CD4-positive, CD25-positive, alpha-beta regulatory T cell (primary cell): ENCODE measurements at places on chromosomes 2 and 18.
A peak's percentile ranks its signal among the peaks of the same experiment; 100 is the strongest.

DNA sequence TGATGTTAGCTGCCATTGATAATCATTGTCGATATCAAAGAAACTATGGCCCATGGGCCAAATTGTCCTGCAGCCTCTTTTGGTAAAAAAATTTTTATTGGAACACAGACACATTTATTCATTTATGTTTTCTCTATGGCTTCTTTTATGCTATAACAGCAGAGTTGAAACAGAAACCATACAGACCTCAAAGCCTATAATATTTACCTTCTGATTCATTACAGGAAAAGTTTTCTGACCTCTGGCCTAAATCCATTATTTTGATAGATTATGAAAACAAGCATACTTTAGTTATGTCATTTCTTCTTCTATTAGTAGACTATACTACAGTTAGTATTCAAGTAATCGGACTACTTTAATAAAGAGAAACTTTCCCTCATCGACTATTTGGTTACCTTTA, 349.7 kb upstream of the GALNT5 start:
- no peak overlapping the region for H3K4me3 ChIP-seq
- H3K4me1 ChIP-seq, result no peaks in the 10 kb centered on the region
- H3K27ac ChIP-seq, result no peak overlapping the region
- no peak for DNase-seq
- peaks cover 4% of the 10 kb centered on the region for H3K27me3 ChIP-seq

GRCh38 chr2:232382331-232383225, 4.0 kb downstream of the ALPP start:
- H3K27me3 ChIP-seq, result peaks cover 3% of the 10 kb centered on the region
- no peak overlapping the region for H3K27ac ChIP-seq
- DNase-seq, result no peak
- H3K36me3 ChIP-seq, result no peaks in the 10 kb centered on the region
- H3K4me3 ChIP-seq, result no peak overlapping the region

GRCh38 chr2:146826388-146826787, 1018.4 kb upstream of the ACVR2A start:
- no peaks in the 10 kb centered on the region for H3K4me1 ChIP-seq
- no peak for DNase-seq
- H3K27me3 ChIP-seq, result no peaks in the 10 kb centered on the region
- no peak overlapping the region for H3K27ac ChIP-seq
- H3K4me3 ChIP-seq, result no peak overlapping the region

DNA sequence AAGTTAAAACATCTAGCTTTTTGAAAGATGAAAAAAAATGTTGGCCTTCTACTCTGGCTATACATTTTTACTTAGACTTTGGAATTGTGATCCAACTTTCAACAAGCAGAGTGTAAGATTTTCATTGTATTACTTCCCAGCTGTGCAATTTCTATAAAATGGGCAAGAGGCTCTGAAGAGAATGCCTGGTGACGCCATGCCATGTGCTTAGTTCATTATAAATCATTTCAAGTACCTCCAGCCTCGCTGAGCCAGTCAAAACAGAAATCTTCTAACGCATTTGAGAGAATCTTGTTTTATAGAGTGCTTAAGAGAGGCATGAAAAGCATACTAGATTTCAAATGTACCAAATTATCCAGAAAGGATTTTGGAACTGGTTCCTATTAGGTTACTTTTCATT, 10.1 kb upstream of the STK17B start:
- H3K36me3 ChIP-seq, result no peaks in the 10 kb centered on the region
- peak overlapping the region; percentile 72 for H3K4me3 ChIP-seq
- DNase-seq, result no peak
- peaks cover 92% of the 10 kb centered on the region for H3K4me1 ChIP-seq
- H3K27ac ChIP-seq, result peak overlapping the region; percentile 89
- H3K27me3 ChIP-seq, result no peaks in the 10 kb centered on the region

- H3K27me3 ChIP-seq, result no peaks in the 10 kb centered on the region
- H3K36me3 ChIP-seq, result peaks cover under 1% of the 10 kb centered on the region
- no peak overlapping the region for H3K4me3 ChIP-seq
- no peak overlapping the region for H3K27ac ChIP-seq
These were observed 165.6 kb downstream of the SEPTIN10 start for GRCh38 chr2:109448207-109448606.

DNA sequence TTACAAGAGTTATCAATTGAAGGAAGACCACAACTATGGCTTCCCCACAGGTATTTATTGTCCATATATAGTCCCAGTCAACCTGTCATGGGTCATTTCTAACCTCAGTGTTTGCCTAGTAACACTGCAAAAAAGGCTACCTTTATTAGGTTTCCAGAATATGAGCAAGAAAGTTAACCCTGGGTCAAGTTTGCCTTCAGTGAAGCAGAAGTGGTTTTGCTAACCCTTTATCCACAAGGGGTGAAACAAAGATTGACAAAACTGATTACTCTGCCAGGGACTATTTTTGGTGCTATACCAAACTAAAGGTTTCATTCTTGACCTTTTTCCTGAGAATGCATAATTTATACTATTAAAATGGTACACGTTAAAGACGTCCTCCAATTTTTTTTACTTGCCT, 28.8 kb downstream of the SP100 start:
- no peak overlapping the region for H3K4me3 ChIP-seq
- peaks cover 49% of the 10 kb centered on the region for H3K4me1 ChIP-seq
- H3K36me3 ChIP-seq, result peaks cover 70% of the 10 kb centered on the region
- no peak overlapping the region for H3K27ac ChIP-seq
- no peak for DNase-seq
- H3K27me3 ChIP-seq, result no peaks in the 10 kb centered on the region

GRCh38 chr18:79360933-79361332, 34.8 kb upstream of the NFATC1 start:
- no peak overlapping the region for H3K27ac ChIP-seq
- no peak for DNase-seq
- no peak overlapping the region for H3K4me3 ChIP-seq
- H3K4me1 ChIP-seq, result no peaks in the 10 kb centered on the region
- peaks cover 52% of the 10 kb centered on the region for H3K36me3 ChIP-seq

DNA sequence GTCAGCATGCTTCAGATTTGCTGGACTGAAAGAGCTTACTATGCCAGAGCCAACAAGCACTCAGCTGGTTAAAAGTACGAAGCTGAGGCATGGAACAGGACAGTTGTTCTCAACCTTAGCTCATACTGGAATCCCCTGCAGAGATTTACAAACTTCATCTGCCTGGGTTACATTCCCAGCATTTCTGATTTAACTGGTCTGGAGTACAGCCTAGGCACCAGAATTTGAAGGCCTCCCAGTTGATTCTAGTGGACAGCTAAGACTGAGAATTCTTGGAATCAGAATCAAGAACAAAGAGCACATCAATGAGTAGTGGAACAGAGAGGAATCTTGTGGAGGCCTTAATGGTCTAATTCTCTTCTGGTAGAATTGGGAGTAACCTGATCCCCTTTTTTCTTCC, 298.2 kb upstream of the NXPH2 start:
- H3K36me3 ChIP-seq, result no peaks in the 10 kb centered on the region
- no peaks in the 10 kb centered on the region for H3K4me1 ChIP-seq
- no peak for DNase-seq
- no peak overlapping the region for H3K27ac ChIP-seq

DNA sequence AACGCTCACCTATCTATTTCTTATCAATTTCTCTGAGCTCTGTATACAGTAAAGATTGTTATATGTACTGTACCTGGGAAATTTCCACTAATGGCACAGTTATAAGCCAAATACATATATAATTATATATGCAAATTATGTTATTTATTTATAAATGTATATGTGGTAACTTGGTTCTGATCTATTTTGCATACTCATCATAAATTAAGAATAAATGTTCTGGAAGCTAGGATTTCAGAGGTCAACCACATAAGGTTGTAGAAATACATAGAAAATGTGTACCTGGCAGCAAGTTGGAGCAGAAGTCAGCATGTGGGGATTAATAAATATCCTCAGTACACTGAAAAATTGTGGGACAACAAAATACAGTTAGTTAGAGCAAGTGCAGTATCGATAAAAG, 353.7 kb upstream of the ZNF521 start:
- no peak overlapping the region for H3K27ac ChIP-seq
- H3K27me3 ChIP-seq, result no peaks in the 10 kb centered on the region
- DNase-seq, result no peak

DNA sequence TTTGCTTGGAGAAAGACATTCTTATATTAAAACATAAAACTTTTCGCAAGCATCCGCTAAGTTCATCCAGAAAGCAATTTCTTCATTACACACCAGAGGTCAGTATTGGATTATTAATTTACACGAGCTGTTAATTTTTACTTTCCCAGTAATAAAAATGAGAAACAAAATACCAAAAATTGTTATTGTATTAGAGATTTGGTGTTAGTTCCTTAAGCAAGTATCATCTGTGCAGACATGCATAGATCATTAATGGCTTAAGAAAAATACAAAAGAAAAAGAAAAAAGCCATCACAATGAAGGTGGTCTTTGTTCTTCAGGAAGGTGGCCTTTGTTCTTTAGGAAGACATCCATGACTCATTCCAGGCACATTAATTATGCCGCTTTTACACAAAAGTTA, 53.6 kb upstream of the HNMT start:
- H3K27me3 ChIP-seq, result no peaks in the 10 kb centered on the region
- no peak overlapping the region for H3K4me3 ChIP-seq
- no peaks in the 10 kb centered on the region for H3K4me1 ChIP-seq
- DNase-seq, result no peak

DNA sequence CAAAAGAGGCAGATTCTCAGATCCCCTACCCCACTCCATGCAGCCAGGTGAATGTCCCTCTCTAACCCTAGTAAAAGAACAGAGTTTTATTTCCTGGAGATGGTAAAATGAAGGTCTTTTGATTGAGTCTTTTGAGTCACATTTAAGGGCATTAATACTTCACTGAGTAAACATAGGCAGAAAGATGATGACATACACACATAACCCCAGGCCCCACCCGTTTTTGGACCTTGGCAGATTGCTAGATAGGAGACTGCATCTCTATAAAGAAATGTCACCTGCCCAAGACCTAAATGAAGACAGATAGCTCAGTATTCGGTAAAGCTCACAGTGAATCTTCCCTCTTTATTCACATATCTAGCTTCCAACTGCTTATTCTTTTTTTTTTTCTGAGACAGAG, 28.3 kb upstream of the PEX13 start:
- H3K4me3 ChIP-seq, result no peak overlapping the region
- no peaks in the 10 kb centered on the region for H3K27me3 ChIP-seq
- peaks cover 6% of the 10 kb centered on the region for H3K4me1 ChIP-seq
- H3K36me3 ChIP-seq, result no peaks in the 10 kb centered on the region

GRCh38 chr2:30978044-30978443, 160.2 kb downstream of the GALNT14 start:
- H3K4me3 ChIP-seq, result no peak overlapping the region
- H3K36me3 ChIP-seq, result no peaks in the 10 kb centered on the region
- no peaks in the 10 kb centered on the region for H3K27me3 ChIP-seq
- no peaks in the 10 kb centered on the region for H3K4me1 ChIP-seq
- no peak overlapping the region for H3K27ac ChIP-seq

DNA sequence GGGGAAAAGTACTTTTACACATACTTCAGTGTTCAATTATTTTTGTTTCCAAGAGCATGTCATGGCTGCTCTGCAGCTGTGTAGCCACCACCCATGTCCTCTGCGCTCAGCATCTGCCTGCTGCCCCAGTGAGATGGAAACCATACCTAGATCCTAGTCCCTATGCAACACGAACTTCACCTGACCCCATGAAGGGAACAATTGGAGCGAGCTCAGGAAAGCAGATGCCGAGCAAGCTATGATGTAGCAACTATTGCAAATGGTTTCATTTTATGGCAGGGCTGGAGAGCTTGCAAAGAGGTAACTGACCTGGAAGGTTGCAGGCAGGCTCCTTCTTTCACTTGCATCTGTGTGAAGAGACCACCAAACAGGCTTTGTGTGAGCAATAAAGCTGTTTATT, 1.3 kb upstream of the CCDC141 start:
- H3K27me3 ChIP-seq, result no peaks in the 10 kb centered on the region
- no peak overlapping the region for H3K27ac ChIP-seq
- peaks cover 3% of the 10 kb centered on the region for H3K36me3 ChIP-seq
- H3K4me3 ChIP-seq, result no peak overlapping the region

GRCh38 chr2:189171956-189172609, 7.5 kb downstream of the COL5A2 start:
- H3K4me1 ChIP-seq, result no peaks in the 10 kb centered on the region
- no peak overlapping the region for H3K27ac ChIP-seq
- no peak overlapping the region for H3K4me3 ChIP-seq
- no peaks in the 10 kb centered on the region for H3K27me3 ChIP-seq
- DNase-seq, result no peak

- H3K36me3 ChIP-seq, result no peaks in the 10 kb centered on the region
- no peak overlapping the region for H3K4me3 ChIP-seq
- H3K27me3 ChIP-seq, result no peaks in the 10 kb centered on the region
- no peak for DNase-seq
These were observed 39.5 kb downstream of the ARL4C start for GRCh38 chr2:234457421-234457820.

- H3K27me3 ChIP-seq, result peaks cover 2% of the 10 kb centered on the region
- H3K36me3 ChIP-seq, result no peaks in the 10 kb centered on the region
- H3K27ac ChIP-seq, result no peak overlapping the region
- no peaks in the 10 kb centered on the region for H3K4me1 ChIP-seq
- DNase-seq, result no peak
These were observed 12.6 kb upstream of the LONRF2 start for GRCh38 chr2:100334929-100335328.

DNA sequence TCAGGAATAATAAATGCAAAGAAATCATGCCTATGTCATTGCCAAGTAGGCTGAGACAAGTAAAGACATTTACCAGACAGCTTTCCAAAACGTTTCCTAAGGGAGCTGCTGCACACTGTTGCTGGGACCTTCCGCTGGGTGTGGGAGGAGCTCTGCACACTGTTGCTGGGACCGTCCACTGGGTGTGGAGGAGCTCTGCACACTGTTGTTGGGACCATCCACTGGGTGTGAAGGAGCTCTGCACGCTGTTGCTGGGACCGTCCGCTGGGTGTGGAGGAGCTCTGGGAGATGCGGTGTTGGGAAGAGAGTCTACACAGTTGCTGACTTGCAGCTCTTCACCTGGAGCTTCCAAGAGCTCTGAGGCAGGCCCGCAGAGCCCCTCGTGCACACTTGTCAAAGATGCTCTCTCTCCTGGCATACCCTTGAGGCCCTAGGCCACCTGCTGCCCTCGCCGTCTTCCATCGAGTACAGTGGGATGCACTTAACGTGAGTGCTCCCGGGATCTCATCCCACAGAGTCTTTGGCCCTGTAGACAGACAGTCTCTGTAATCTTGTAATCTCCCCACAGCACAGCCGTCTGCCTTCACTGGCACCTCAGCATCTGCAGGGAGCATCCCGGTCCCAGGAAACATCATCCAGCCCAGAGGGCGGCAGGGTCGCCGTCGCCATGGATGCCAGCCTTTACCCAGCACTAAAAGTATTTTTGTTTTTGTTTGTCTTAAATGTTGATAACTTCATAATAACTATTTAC, 51.4 kb downstream of the TRAPPC12 start:
- H3K4me3 ChIP-seq, result no peak overlapping the region
- no peaks in the 10 kb centered on the region for H3K27me3 ChIP-seq
- H3K27ac ChIP-seq, result no peak overlapping the region
- peaks cover 63% of the 10 kb centered on the region for H3K36me3 ChIP-seq
- DNase-seq, result no peak

DNA sequence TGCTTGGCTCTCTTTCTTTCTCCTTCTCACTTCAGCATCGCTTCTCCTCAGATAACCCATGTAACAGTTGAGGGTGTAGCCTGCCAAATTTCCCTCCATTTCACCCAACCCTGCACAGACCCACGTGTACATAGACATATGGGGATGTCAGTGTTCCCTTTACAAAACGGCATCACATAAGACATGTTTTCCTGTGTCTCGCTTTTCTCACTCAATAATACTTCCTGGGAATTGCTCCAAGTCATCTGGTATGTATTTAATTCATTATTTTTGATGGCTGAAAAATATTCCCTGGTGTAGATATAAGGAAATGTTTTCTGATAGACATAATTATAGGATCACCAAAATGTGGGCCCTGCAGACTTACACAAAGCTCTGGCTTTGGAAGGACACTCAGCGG, 176.8 kb downstream of the LOXHD1 start:
- peaks cover 4% of the 10 kb centered on the region for H3K27me3 ChIP-seq
- no peak for DNase-seq
- no peak overlapping the region for H3K27ac ChIP-seq
- H3K4me1 ChIP-seq, result no peaks in the 10 kb centered on the region
- no peaks in the 10 kb centered on the region for H3K36me3 ChIP-seq
